Upper lobe of right lung (tissue), 1 donor: ENCODE measurements at places on chromosomes 3 and 15. TPM values are rescaled to one million over a fixed set of nuclear protein-coding genes. Genes with fewer than 3 reads are reported as not detected.
A peak's percentile ranks its signal among the peaks of the same experiment; 100 is the strongest.

GRCh38 chr3:151877269-151877668, 3.8 kb downstream of the SUCNR1 start:
- DNase-seq: no peak

The TRIM69 gene
- total RNA-seq: 25.4 TPM

- DNase-seq: peak; percentile 38
These were observed 8.6 kb downstream of the ISLR start for GRCh38 chr15:74182131-74182530.

GRCh38 chr3:23701716-23702597, 103.8 kb upstream of the UBE2E1 start:
- DNase-seq: no peak

The SCN5A gene
- total RNA-seq: 0.58 TPM

The IGDCC3 gene
- total RNA-seq: not detected

GRCh38 chr15:74442604-74443003, 8.8 kb upstream of the SEMA7A start:
- DNase-seq: peak; percentile 38
